ENCODE measurements at places on chromosomes 6 and 20.

DNA sequence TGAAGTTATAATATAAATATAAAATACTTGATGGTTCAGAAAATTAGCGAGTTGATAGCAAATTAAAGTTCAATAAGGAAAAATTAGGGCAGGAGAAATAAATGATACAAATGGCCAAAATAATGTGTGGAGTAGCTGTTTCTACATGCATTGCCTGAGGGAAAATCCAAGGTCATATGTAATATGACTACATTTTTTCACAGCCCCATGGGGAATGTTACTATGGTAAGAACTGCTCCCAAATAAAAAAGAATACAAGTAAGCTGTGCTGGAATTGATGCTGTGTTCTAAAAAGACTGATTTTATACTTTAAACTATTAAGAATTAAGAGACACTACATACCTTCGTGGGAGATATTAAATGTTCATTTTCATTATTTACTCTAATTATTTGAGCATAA is 34.1 kb downstream of the MEI4 start:
- DNase-seq: no peak

- DNase-seq: no peak
Measured at GRCh38 chr6:131061041-131061750, 1.8 kb downstream of the EPB41L2 start.

GRCh38 chr6:6798448-6798860 is 209.9 kb downstream of the LY86 start:
- no peak for DNase-seq

DNA sequence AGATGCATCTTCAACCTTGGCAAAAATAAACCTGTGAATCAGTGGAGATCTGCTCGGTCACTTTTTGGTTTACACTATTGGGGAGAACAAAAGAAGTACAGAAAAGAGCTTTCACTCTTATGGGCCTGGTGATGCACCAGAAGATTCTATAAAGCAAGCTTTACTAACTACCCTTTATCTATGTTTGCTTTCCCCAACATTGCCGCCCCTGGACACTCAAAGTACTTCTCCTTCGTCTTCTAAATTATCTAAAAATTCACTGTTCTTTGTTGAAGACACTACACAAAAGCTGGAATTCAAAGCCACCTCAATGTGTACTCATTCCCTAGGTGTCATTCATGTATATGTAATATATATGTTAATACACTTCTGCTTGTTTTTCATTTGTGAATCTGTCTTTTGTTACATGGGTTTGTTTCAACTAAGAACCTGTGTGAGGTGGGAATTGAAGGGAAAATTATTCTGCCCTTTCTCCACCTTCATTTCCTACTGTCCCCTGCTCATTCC is 97.9 kb upstream of the BTN3A2 start:
- DNase-seq: no peak

DNA sequence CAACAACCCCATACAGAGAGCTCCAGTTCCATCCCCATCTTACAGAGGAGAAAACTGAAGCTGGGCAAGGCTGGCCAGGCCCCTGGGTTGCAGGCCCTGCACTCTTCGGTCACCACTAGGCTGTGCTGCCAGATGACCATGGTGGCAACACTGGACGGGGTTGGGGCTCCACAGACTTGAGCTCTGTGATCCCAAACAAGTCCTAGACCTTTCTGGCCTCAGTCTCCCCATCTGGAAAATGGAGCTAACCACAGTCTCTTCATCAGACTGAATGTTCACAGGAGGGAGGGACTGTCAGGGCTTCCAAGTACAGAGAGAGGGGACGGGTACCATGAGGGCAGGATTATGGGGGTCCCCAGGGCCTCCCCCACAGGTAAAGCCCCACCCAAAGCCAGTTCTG is 41.3 kb upstream of the NOL4L start:
- no peak for DNase-seq

DNA sequence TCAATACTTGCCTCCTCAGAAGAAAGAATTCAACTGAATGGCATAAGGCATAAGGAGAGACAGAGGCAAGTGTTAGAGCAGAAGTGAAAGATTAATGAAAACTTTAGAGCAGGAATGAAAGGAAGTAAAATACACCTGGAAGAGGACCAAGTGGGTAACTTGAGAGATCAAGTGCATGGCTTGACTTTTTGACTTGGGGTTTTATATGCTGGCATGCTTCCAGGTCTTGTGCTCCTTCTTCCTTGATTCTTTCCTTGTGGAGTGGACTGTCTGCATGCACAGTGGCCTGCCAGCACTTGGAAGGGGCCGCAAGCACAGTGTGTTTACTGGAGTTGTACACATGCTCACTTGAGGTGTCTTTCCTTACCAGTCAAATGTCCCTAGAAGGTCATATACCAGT is 222.1 kb upstream of the UFL1 start:
- DNase-seq: no peak

DNA sequence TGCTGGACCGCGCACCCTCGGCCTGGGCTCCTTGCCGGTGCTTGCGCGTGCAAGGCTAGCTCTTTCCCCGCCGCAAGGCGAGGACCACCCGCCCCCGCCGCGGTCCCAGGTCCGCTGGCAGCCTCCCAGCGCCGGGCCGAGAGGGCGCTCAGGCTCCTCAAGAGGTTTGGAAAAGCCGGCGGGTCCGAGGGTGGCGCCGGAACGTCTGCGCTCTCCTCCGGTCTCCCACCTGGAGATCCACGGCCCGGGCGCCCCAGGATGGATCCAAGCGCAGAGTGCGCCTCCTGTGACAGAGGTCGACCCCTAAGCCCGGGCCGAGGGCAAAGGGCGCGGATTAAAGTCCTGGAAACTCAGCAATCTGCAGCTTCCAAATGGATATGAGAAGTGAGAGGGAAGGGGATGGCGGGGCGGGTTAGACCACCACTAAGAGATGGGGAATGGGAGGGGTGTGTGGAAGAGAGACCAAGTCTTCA is 575 bp upstream of the MICAL1 start:
- no peak for DNase-seq

DNA sequence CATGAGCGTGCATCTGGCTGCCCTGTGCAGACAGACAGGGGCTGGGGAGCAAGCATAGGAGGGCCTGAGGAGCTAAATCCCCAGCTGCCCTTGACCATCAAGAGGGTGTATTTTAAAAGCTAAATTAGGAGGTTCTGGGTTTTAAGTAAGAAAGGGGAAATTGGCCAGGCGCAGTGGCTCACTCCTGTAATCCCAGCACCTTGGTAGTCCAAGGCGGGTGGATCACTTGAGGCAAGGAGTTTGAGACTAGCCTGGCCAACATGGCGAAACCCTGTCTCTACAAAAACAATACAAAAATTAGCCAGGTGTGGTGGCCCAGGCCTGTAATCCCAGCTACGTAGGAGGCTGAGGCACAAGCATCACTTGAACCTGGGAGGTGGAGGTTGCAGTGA is 27.8 kb downstream of the SERPINB6 start:
- no peak for DNase-seq

GRCh38 chr6:168247443-168248147 is 72.0 kb downstream of the DACT2 start:
- peak; percentile 72 for DNase-seq

DNA sequence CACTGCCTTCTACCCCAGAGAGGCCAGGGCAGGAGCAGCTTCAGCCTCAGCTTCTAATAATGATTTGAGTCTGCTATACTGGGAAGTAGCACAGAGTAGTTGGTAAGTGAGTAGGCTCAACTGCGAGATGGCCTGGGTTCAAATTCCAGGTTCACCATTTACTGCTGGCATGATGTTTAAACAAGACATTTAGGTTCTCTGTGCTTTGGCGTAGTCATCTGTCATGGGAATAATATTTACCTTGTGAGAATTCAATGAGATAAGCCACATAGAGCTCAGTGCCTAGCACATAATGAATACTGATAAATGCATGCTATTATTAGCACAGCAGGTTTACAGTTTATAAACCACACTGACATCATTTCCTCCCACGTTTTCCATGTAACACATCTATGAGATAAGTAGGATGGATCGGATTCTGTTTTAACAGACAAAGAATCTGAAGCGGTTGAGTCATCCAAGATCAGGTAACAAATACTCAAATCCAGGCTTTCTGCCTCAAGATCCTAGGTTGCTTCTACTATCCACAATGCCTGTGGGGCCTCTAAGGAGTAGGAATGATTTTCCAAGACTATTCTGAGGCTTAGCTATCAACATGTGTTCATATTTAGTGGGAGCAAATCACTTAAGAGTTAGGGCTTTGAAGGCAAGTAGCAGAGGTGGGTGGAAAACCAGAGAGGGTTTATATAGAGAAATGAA is 72.9 kb upstream of the DTNBP1 start:
- DNase-seq: peak; percentile 5

GRCh38 chr6:149043476-149044130 is 273.9 kb upstream of the TAB2 start:
- no peak for DNase-seq

- DNase-seq: peak; percentile 60
Measured at GRCh38 chr6:116268589-116269293, 11.0 kb downstream of the TSPYL1 start.

Measured in NCI-H345 (cell line).